Stomach (tissue), 19 donors: ENCODE measurements at places on chromosomes 11 and 22. TPM values are rescaled to one million over a fixed set of nuclear protein-coding genes. Genes with fewer than 3 reads are reported as not detected.

GRCh38 chr11:130202818-130203689 is 43.5 kb downstream of the ST14 start:
- no peak for DNase-seq

- DNase-seq = peak; percentile 93
Measured at GRCh38 chr22:39170825-39171622, 18.5 kb upstream of the CBX7 start.

DNA sequence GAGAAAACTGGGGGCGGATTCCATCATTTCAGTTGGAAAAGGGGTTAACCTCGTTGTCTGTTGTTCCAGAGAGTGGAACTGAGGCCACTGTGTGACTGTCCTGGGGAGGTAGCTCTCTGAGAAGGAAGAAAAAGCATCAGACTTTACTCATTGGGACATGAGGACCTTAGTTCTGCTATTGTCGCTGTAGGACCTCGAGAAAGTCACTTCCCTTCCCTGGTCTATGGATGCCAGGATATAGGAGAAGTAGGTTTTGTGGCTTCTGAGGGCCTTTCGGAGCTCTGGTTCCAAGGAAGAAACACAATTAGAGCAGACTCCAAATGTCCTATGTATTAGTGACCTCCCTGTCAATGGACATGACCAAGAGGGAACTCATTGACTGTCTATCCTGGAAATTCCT is 6.2 kb downstream of the MYO18B start:
- no peak for DNase-seq

DNA sequence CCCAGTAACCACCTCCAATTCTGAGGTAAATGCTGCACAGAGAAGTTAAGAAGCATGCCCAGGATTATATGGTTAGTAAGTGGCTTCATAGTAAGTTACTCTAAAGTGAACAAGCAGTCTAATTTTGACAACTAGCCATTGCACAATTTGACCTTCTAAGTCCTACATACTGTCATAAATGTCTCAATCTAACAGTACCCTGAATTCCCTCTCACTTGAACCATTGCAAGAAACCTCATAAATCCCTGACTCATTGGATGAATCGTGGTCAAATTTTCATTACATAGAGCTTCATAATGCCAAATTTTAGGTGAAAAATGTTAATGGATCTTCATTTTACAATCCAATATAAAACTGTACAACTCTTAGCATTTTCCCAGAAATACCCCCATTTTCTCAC is 217.3 kb upstream of the GRIA4 start:
- DNase-seq = no peak

DNA sequence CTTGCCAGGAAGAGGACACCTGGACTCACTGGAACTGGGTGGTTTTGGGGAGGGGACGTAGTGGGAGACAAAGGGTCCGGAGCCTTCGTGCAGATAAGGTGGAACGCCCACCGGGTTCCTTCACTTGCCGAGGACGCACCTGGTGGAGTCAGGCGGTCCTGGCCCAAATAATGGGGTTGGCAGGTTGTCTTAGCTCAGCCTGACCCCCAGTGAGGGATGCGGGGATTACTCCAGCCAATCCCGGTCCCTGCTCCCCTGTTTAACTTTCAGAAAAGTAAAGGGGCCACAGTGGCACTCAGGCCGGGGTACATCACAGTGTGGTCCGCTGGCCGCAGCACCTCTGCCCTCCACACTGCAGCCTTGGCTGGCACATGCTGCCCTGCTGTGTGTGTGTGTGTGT is 18.0 kb downstream of the A4GALT start:
- no peak for DNase-seq

GRCh38 chr11:63845303-63845702 is 6.4 kb downstream of the MARK2 start:
- no peak for DNase-seq

DNA sequence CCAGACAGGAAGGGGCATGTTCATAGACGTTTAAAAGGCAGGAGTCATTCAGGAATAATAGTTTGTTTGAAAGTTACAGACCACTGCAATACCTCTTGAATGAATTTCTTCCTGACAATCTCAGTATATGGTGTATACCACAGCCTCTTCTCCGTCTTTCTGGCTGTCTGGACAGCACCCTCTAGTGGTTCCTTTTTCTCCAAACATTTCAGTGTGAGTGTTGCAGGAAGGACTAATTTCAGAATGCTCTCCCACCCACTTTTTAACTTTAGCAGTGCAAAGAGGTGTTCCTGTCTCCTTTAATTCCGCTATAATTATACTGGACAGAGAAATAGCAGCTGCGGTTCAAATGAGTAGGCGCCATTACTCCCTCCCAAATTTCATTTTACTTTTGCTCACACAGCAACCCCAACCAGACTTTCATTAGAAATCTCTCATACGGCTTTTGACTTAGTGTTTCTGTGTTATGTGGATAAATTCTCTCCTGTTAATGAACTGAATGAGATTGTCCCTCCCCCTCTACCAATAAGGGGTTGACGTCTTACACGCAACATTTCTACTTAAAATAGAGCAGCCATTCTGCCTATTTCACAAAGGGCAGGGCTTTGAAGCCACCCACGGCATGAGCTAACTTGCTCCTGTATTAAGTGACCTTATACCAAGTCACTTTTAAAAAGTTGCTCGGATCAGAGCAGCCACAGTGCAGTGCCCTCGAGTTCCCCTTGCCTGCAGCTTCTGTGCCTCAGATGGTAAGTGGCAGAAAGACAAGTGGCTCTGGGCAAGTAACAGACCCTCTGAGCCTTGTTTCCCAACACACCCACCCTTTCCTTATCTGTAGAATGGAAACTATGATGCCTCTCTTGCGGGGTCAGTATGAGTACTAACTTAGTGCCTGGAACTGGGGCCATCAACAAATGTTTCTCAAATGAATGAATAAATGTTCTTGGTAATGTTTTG is 368.6 kb downstream of the OPCML start:
- peak; percentile 85 for DNase-seq

DNA sequence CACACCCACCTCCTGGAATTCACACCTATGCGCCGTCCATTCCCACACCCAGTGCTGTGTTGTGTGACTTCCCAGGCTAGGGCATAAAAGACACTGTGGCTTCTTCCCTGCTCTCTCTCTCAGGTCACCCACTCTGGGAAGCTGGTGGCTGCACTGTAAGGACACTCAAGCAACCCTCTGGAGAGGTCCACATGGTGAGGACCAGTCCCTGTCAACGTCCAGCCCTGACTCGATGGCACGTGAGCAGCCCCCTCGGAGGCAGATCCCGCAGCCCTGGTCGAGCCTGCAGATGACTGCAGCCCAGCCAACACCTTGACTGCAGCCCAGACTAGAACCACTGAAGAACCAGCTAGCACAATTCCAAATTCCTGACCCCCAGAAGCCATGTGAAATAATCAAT is 16.2 kb downstream of the CBX7 start:
- no peak for DNase-seq

- no peak for DNase-seq
Measured at GRCh38 chr22:42752230-42752746, 31.6 kb upstream of the A4GALT start.

- no peak for DNase-seq
Measured at GRCh38 chr11:126592496-126593410, 237.3 kb downstream of the ST3GAL4 start.

GRCh38 chr22:36986242-36986821 is 32.9 kb downstream of the TST start:
- no peak for DNase-seq

- DNase-seq = no peak
Measured at GRCh38 chr11:19675397-19675796, 37.2 kb upstream of the NAV2 start.

The ROM1 gene
- 13.0 TPM for polyA plus RNA-seq

The GNAZ gene
- 8.6 TPM for polyA plus RNA-seq

The TMEM151A gene
- 2.4 TPM for polyA plus RNA-seq

The TRIM49 gene
- not detected for polyA plus RNA-seq

The GRK3 gene
- 1.4 TPM for polyA plus RNA-seq

The SLC6A5 gene
- not detected for polyA plus RNA-seq

The TMEM121B gene
- polyA plus RNA-seq = not detected

The HEPHL1 gene
- polyA plus RNA-seq = 0.60 TPM

The NLRP6 gene
- polyA plus RNA-seq = 0.12 TPM
